ENCODE measurements at places on chromosomes 5 and 9. TPM values are rescaled to one million over a fixed set of nuclear protein-coding genes. Genes with fewer than 3 reads are reported as not detected.

DNA sequence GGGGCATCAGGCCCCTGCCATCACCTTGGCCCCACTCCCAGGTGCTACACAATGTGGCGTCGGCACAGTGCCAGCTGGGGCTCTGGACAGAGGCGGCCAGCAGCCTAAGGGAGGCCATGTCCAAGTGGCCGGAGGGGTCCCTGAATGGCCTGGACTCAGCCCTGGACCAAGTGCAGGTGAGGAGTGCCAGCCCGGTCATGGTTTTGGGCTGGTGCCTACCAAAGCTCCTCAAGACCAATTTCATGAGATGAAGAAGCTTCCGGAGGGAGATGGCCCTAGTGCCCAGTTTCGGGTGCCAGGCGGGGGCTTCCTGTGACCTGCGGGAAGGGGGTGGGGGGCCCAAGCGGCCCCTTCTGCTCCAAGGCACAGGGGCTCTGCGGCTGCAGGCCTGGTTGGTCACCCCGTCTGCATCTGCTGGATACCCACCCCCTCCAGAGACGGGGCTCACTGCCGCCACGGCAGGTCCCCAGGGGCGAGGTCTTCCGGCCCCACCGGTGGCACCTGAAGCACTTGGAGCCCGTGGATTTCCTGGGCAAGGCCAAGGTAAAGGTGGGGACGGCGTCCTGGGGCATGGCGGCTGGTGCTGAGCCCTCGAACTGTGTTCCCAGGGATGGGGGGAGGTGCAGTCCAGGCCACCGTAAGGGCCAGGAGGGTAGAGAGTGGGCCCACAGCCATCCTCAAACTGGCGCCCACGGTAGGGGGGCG is 5.8 kb downstream of the NOXA1 start:
- DNase-seq, result peak; percentile 80

- no peak for DNase-seq
Measured at GRCh38 chr5:113194125-113194524, 217.5 kb downstream of the DCP2 start.

- no peak for DNase-seq
Measured at GRCh38 chr5:169011451-169011850, 289.5 kb downstream of the SLIT3 start.

DNA sequence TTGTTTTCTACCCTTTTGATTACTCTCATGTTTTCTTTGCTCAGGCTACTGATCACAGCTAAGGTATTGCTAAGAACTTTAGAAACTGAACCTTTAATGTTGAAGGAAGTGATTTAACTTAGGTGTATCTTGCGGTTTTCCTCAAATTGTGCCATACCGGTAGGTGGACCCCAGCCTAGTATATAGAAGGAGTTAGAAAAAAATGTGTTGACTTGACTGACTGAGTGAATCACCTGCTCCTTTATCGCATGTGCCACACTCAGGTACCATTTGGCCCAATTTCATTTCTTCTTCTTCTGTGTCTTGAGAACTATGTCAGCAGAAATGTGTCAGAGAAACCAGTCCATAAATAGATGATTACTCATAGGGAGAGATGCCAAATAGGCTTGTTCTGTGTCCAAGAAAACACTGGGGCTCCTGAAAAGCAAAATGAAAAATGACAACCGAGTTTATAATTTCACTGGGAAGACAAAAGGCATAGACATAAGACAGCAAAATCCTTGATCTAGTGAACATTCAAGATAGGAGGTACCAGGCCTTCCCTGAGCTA is 19.4 kb downstream of the PLPPR1 start:
- no peak for DNase-seq

DNA sequence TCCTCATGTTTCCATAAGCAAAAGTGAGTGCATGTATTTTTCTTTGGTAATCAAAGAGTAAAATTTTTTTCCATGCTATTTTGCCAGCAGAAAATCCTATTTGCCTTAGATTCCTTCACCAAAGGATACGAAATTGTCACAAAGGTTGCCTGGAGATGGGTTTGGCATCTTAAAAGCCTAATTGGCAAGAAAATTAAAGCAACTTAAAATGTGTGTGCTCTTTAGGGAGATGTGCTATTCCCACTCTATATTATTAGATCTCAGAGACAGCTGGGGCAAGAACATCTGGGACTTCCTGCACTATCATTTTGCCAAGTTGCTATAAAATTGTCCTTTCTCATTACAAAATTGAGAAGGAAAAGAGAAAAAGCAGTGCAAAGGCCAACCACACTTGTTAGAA is 146.1 kb downstream of the PLCXD3 start:
- DNase-seq, result no peak

GRCh38 chr9:82720515-82720914 is 342.4 kb downstream of the RASEF start:
- no peak for DNase-seq

GRCh38 chr9:13911473-13911872 is 402.5 kb downstream of the NFIB start:
- no peak for DNase-seq

DNA sequence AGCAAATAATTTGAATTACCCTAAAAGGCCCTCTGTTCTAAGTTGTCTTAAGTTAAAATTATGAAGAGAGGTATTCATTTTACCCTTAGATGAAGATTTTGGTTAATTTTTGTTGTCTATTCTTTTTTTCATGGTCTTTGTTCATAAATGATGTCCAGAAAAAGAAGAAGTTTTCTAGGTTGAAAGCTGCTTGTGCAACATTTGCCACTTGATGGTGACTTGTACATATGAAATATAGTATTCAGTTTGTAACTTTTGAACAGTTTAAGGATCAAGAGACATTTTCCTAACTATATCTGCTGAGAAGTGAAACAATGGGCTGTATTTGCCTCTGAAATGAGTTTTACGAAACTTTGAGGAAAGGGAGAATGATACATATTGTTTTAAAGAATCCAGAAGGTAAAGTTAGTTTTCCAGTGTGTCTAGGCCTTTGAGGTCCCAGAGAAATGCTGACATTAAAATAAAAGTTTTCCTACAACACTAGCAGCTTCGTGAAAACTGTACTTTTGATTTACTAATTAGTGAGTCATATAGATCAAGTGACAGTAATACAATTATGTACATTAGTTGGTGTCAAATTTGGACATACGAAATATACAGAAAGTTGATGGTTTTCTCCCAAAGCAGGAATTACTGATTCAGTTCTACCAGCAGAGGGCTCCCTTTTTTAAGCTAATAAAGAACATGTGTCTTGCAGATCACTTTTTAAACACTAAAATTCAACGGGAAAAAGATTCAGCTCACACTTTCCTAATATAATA is 70.5 kb downstream of the PIK3R1 start:
- DNase-seq, result no peak

DNA sequence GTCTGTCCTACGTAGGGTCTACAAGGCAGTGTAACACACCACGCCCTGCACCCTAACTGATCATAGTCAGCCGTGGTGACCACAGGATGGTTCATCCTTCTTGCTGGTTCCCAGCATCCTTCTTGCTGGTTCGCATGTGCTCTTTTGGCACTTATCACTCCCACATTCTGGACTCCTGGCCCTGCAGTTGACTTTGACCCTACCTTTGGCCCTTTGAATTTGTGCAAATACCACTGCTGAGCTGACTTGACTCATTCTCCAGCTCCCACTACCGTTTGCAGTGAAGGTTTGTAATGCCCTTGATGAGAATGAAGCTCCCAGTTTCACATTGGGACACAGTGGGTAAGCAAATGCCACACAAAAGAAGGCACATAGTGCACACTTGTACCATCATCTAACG is 33.8 kb downstream of the PALM2AKAP2 start:
- DNase-seq, result no peak

DNA sequence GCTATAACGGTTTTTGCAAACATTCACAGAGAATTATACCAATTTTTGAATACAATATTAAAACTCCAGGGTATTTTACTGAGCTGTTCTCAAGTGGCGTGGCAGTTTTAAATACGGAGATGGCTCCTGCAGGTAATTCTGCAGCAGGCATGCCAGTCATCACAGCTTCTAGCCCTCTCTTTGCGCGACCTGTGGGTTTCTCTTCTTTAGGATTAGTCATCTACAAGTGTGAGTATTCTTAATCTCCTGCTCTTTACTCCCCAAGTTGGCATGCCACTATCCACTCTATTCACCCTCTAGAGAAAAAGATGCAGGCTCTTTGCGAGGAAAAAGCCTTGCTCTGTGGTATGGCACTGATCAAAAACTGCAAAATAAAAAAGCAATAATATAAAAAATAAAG is 43.9 kb downstream of the ANKRD31 start:
- no peak for DNase-seq

Gene GZMA
- 14.7 TPM for polyA plus RNA-seq

Gene GAPT
- polyA plus RNA-seq, result 41.7 TPM

Gene OR1Q1
- not detected for polyA plus RNA-seq

Gene SCGB3A2
- polyA plus RNA-seq, result not detected

Gene DAP
- 56.3 TPM for polyA plus RNA-seq

Gene ARL10
- 4.0 TPM for polyA plus RNA-seq
